Stimulated activated CD8-positive, alpha-beta memory T cell treated with anti-CD3 and anti-CD28 coated beads, Interleukin-4, amount 100 ng/mL, for 1 hour (primary cell): ENCODE measurements at places on chromosomes 6 and 20.
A peak's percentile ranks its signal among the peaks of the same experiment; 100 is the strongest.

DNA sequence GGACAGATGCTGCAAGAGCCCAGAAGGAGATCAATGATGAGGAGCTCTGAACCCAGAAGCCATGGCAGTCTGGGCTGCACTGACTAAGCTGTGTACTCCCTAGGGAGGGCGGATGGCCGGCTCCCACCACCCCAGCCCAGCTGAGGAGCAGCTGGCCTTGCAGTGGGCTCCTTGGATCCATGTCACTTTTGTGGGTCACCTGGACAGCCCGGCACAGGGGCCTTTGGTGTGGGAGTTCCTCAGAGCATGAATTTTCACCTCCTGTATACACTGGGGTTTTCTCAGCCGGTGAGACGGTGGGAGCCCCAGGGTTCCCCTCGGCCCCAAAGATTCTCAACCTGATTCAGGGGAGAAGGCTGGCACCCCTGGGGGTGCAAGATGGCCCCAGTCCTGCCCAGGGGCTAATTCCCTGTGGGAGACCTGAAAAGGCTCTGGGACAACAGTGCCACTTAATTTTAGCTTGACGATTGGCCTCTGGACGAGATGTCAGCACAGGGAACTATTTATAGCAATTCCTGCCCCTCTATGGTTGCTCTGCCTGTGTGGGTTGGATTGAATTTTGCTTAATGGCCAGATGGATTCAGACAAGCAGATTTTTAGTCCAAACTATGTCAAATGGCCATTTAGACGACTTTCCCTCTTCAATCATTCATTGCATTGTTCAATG, 121.6 kb upstream of the PMEPA1 start:
- DNase-seq, result no peak

DNA sequence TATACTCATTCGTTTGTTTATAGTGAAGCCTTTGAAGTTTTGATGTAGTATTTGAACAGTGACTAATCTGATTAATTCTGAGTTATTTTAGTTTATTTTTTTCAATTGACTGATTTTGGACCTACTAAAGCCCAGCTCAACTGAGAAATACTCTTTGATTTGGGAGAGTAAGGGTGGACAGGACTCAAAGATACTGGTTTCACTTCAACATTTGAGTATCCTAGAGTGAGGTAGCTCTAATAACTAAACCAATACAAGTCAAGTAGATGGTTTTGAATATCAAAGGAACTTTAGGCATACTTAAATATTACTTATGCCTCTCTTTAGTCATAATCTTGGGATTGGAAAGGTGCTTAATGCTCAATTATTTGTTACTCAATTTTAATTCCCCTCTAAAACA, 65.6 kb downstream of the ZNF292 start:
- DNase-seq, result no peak

DNA sequence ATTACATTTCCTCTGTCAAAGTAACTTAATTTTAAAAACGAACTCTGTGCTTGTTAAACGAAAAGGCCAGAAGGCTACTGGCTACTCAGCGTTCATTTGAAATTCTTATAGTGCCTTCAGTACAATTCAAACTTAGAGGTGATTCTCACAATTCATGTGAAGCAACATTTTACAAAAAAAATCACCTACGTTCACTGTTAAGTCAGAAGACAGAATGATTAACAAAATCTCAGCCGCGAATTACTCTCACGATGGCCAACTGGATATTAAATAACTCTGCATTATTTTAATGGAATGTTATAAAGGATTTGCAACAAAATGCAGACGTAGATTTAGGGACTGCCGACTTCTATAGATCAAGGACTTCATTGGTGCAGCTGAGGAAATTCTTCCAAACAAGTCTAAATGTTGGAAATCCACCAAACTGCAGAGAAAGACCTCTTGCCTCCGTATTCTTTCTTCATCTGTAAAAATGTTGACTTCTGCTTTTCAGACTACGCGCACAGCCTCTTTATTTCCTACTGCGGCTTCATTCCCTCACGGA, 1.6 kb upstream of the QKI start:
- DNase-seq, result no peak

DNA sequence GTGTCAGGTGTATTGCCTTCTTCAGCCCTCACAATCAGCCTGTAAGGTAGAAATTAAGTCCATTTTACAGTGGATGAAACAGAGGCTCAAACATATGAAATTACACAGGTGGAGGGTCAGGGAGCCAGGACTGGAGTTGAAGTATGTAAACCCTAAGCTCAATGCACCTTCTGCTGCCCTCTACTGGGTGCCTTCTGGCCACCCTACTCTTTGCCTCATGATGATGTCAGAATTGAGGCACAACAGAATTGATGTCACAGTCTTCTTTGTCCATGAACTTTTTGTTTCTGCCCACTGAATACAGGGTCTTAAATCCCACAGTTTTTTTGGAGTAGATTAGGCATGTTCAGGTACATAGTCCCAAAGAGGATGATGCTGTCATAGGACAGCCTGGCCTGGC, 400.8 kb upstream of the CHD6 start:
- DNase-seq, result no peak

DNA sequence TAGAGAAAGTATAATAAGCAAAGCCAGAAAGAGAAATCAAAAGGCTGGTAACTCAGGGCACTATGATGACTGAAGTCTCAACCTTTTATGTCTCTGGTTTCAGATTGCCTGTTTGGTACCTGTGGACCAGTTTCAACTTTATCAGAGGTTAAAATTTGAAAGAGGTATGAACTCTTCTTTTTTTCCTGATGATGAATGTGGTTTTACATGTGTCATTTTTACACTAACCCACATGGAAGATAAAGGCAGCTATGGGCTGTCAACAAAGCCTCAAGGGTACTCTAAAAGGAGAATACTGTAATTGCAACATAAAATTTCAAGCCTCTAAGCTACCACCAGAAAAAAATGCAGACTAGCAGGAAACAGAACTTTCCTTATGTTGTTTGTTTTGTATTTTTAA, 52.4 kb downstream of the RNF144B start:
- no peak for DNase-seq

GRCh38 chr20:41670631-41671030, 52.5 kb upstream of the CHD6 start:
- no peak for DNase-seq

DNA sequence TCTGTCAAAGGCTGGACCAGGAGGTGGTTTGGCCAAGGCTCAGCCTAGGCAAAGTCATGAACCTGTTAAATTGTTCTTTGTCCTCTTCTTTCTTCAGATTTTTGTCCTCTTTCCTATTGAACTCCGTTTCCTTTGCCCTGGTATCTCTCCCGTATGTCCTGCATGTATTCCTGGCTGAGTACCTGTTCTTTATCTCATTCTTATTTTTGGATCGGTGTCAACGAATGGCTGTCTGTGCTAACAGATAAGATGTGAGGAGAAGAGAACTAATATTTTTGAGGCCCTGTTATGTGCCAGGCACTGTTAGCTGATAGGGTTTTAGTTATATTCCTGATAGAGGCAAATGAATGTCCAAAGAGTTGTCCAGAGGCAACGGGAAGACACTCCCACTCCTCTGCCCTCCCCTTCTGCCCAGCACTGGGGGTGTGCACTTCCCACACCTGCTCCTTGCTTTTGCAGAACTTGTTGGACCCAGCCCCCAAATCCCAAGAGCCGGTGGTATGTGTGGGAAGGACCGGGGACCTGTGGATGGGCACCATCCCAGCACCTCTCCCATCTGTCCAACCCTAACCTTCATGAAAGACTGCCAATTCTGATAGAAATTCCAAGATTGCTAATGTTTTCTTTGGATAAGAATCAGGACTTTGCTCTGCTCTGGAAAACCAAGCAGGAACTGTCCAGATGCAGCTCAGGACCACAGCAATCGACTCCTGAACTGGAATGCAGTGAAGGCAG, 20.6 kb downstream of the MMP24OS start:
- no peak for DNase-seq

GRCh38 chr6:93376026-93376540, 43.3 kb downstream of the EPHA7 start:
- no peak for DNase-seq

DNA sequence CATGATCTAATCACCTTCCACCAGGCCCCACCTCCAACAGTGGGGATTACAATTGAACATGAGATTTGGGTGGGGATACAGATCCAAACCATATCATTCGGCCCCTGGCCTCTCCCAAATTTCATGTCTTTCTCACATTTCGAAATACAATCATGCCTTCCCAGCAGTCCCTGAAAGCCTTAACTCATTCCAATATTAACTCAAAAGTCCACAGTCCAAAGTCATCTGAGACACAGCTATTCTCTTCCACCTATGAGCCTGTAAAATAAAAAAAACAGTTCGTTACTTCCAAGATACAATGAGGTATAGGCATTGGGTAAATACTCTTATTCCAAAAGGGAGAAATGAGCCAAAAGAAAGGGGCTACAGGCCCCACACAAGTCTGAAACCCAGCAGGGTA, 222.6 kb downstream of the SOD2 start:
- DNase-seq, result no peak

- DNase-seq, result no peak
These were observed 640 bp downstream of the SAYSD1 start for GRCh38 chr6:39114388-39114703.

DNA sequence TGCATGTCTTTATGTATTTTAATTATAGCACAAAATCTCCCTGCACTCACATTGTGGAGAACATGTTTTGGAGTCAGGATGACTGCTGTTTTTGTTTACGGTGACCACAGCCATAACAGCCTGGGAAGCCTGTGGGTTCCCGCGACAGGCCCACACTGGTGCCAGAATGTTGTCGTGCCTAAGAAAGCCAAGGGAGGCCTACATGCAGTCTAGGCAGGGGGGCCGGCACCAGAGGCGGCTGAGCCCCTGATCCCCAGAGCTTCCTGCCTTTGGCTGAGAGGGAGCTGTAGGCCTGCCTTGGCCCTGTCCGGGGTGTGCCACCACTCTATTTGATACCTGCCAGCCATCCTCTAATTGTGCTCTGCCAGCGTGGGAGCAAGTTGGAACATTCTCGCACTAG, 46.7 kb downstream of the TBC1D7 start:
- no peak for DNase-seq

- no peak for DNase-seq
These were observed 54.9 kb upstream of the EYS start for GRCh38 chr6:65761890-65762289.

DNA sequence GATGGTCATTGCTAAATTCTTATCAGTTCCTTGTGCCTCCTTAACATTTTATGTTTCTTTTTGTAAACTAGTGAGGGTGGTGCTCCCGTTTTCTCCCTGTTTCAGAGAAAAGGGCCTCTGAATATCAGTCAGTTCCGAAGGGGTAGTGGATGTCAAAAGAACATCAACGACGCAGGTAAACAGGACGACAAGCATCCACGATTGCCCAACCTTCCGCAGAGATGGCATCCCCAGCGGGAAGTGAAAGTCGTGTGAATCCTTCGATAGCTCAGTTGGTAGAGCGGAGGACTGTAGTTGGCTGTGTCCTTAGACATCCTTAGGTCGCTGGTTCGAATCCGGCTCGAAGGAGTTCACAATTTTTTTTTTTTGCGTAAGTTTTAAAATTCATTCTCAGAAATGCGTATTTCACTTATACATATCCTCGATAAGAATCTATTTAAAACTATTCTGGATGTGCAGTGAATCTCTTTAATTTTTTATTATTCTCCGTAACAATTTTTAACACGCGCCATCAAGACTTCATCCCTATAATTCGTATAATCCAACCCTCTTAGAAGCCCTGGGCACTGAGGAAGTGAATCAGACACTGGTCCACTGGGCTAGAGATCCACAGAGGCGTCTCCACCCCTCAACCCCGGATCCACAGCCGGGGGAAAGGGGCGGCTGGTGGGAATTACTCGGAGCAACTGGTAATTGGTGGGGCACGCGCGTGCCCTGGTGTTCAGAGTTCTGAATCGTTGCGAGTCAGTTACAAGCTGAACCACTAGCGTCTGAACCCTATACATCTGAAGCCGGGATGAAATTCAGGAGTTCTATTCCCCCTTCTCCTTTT, 27.9 kb upstream of the ABT1 start:
- DNase-seq, result peak; percentile 100

- no peak for DNase-seq
These were observed 15.6 kb upstream of the TGM6 start for GRCh38 chr20:2365091-2365490.

DNA sequence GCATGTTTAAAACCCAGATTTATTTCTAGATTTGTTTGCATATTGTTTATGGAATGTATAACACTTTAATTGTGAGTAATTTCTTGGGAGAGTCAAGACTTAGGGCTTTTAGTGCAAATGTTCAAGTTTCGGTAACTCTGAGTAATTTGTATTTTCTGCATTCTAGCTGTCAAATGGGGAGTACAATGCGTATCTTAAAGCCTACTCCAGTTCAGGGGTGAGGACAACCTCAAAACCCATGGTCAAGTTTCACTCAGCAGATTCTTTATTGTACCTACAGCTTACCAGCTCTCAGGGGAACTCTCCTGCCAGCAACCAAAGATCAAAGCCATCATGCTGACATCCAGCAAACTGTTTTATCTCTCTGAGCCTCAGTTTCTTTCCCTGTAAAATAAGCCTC, 458.6 kb upstream of the JARID2 start:
- DNase-seq, result no peak

DNA sequence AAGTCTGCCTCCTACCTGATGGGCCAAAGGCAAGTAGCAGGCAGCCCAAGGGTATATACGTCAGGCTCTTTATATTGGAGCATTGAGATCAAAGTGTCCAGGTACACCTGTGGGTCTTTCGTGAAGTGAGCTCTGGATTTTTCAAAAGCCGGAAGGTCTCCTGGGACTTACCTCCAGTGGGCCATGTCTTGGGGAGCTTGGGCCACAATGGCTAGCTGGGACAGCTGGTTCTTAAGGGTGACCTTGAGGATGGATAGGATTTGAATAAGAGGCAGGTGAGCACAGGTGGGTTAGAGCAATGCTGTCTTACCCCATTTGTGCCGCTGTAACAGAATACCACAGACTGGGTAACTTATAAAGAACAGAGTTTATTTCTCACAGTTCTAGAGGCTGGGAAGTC, 153.4 kb downstream of the CDC5L start:
- no peak for DNase-seq

GRCh38 chr6:22017272-22017671, 279.6 kb downstream of the PRL start:
- no peak for DNase-seq

GRCh38 chr6:114327074-114327473, 15.7 kb downstream of the HS3ST5 start:
- no peak for DNase-seq

GRCh38 chr6:158086504-158087223, 81.4 kb downstream of the SERAC1 start:
- DNase-seq, result no peak

- DNase-seq, result peak; percentile 41
These were observed 818 bp upstream of the MDGA1 start for GRCh38 chr6:37698264-37699137.

DNA sequence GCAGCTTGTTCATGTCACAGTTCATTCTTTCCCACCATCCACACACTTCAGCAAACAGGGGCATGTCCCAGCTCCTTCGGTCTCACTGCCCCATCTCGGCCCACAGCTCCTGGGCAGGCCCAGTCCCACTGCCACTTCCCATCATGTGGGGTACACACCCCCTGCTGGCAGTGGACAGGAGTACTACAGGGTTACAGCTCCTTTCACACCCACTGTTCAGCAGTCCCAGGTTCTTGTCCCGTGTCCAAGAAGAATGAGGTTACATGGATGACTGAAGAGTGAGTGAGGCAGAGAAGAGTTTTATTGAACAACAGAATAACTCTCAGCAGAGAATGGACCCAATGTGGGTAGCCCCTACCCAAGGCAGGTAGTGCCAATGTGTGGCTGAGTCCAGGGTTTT, 77.8 kb upstream of the SMLR1 start:
- no peak for DNase-seq
